ENCODE measurements at places on chromosomes 4 and X. TPM values are rescaled to one million over a fixed set of nuclear protein-coding genes. Genes with fewer than 3 reads are reported as not detected.

The NWD2 gene
- total RNA-seq: not detected

The TLR3 gene
- total RNA-seq: 5.4 TPM

GRCh38 chrX:123822965-123823364 lies 36.9 kb upstream of the XIAP start:
- no peak for DNase-seq

- DNase-seq: no peak
Measured at GRCh38 chrX:42028109-42028508, 104.8 kb upstream of the CASK start.

GRCh38 chrX:150769408-150769807 lies 76.2 kb downstream of the MTMR1 start:
- DNase-seq: no peak

DNA sequence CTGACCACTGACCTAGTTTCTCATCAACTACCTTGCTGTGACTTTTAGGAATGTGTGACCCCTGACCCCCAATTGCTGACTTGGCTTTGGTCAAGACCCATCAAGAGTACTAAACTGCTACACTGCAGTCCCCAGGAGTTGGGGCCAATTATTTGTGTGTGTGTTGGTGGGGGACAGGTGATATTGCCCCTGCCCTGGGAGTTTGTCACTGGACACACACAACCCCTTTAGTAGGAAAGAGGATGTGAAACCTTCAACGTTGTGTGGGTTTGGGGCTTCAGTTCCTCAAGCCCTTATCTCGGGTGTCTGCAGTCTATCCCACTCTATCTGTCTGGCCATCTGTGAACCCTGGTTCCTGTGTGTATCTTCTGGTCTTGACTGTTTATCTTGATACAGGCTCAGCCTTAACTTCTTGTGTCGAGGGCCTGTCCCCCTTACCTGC lies 6.5 kb downstream of the SASH3 start:
- no peak for DNase-seq

The ERCC6L gene
- total RNA-seq: 15.3 TPM

DNA sequence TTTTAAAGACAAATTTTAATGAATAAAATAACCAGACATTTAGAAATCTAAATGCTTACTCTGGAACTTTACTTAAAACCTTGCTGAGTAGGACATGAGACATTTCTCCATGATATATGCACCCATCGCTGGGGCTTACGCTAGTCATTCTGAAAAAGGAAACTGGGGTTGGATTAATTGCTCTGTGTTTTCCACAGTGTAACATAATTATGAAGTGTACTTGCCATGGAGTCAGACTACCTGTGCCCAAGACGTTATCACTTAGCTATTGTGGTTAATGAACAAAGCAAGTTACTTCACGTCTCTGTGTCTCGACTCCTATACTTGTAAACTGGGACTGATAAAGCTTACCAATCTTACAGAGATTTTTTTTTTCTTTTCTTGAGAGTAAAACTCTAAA lies 47.8 kb downstream of the SHISA3 start:
- DNase-seq: no peak

DNA sequence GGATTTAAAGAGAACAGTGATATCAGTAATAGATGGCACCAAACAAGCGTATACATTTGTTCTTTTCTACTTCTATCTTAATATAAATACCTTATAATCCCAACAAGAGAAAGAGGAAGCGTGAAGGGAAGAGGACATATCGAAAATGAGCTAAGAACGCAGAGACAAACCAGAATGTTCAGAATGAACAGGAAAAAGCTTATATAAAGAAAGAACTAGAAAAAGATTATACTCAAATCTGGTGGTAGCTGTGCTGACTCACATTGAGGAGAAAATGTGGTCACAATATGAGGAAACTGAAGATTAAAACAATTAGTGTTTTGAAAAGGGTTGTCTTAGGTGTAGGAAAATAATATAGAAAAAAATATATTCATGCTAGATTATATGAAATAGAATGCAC lies 2.0 kb upstream of the GPR34 start:
- no peak for DNase-seq

DNA sequence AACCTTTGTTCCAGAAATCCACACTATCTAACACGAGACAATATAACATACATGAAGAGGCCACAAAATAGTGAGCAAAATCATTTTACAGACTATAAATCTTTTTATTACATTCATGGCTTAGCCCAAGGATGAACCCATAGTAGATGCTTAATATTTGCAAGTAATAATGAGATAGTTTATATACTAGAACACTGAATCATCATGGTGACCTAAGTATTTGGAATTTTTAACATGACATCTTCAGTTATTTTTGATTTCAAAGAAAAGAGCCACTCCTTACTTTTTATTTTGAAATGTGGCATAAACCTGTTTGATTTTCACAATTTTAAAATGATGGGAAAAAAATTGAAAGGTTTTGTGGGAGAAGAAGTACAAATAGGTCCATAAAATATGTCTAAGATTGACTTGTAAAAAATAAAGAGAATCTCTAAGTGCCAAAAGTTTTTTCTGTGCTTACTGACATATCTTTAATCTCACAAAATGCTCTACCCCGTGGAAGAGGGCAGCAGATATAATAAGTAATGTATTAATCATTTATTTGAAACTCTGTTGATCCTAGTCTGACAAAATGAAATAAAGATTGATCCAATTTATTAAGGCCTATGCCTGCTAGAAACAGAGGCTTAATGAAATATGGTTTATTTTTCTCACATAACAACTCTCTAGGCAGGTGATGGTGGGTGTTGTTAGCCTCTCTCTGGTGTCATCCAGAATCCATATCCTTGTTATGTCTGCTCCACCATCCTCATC lies 224.5 kb upstream of the CENPE start:
- DNase-seq: no peak

DNA sequence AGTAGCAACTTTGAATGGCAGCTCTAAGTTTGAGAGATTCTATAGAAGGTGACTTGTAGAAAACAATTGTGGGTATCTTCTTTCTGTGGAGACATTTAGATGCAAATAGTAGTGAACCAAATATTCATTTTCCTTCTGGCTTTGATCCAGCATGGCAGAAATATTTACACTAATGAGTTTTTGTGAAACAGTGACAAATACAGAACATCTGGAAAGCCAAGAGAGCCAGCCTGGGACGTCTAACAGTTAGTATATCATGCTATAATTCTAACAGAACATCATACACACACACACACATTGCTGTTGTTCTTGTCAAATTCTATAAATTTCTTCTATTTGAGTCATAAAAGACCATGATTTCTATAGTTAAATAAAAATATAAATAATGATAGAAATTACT lies 1777.9 kb downstream of the ARAP2 start:
- no peak for DNase-seq

The NRK gene
- total RNA-seq: not detected

The FOXO4 gene
- total RNA-seq: 2.2 TPM

DNA sequence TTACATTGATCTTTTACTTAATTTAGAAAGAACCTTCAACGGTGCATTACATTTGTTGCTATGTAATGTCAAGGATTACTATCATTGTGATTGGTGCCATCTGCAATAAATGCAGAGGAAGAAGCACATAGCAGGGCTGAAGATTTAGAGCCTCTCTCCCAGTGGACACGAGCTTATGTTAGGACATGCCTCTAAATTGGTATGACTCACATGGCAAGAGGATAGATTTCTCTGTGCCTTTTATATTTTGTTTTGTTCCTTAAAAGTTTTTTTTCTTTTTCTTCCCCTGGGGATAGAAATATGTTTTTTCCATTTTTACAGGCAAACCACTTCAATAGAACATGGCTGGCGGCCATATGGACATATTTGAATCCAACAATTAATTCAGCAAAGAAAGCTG lies 205.0 kb upstream of the HAND2 start:
- peak; percentile 78 for DNase-seq

GRCh38 chr4:183503497-183504063 lies 1.3 kb upstream of the ING2 start:
- DNase-seq: no peak

DNA sequence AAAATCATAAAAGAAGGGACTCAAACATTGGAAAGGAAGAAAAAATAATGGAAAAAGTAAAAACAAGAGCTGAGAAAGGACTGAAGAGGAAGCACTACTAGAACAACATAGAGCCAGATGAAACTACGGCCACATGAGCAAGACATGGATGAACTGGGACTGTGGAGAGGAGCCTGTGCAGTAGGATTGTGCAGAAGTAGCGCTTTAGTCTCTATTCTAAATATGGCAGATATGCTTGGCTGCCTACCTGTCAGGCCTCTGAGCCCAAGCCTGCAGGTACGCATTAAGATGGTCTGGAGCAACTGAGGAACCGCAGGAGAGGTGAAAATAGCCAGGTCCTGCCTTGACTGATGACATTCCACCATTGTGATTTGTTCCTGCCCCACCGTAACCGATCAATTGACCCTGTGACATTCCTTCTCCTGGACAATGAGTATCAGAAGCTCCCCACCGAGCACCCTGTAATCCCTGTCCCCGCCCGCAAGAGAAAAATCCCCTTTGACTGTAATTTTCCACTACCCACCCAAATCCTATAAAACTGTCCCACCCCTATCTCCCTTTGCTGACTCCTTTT lies 154.3 kb downstream of the CAMK2D start:
- no peak for DNase-seq

The BEX4 gene
- 1.5 TPM for total RNA-seq

The PCDH10 gene
- total RNA-seq: 1.0 TPM

DNA sequence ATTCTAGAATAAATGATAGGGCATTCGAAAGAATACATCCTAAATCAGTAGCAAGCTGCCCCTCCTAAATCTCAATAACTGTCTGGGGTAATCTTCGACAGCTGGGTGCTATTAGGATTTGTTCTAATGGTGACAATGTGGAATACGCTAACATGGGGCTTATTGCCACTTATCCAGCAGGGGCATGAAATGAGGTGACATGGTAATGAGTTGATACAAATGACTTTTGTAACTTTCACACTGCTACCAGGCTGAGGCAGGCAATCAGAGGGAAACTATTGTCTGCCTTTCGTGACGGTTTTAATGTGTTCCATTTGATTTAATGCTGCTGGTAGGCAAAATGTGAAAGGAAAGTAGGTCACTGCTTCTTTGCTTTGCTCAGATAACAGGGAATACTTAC lies 1047.4 kb upstream of the PABPC4L start:
- no peak for DNase-seq

GRCh38 chr4:17310269-17310652 lies 201.6 kb downstream of the QDPR start:
- DNase-seq: no peak

The PASD1 gene
- total RNA-seq: not detected

DNA sequence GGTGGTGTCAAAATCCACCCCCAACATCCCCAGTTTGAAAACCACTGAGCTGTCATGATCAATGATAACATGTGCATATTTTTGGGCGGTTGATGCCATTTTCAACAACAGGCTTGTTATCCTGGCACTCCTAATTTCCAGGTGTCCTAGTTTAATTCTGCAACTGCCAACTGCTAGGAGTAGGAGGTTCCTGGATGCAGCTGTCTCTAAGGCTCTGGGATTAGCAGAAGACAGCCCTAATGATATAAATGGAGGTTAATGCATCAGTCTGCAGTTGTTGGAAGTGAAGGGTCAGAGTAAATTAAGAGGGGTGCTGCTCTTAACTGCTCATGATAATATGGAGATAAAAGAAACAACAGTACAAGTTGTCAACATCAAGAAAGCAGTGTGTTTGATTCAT lies 23.8 kb downstream of the ARFIP1 start:
- peak; percentile 47 for DNase-seq

The SLC9B1 gene
- total RNA-seq: 0.52 TPM

Data from LHCN-M2 (cell line).